ENCODE measurements at places on chromosomes 4 and X.

GRCh38 chrX:9730752-9731151 lies 34.9 kb downstream of the GPR143 start:
- no peak for DNase-seq

- no peak for DNase-seq
These were observed 1.4 kb downstream of the ADGRL3 start for GRCh38 chr4:61201561-61201960.

GRCh38 chr4:104735174-104735573 lies 240.5 kb upstream of the CXXC4 start:
- DNase-seq = no peak

GRCh38 chr4:60201052-60201673 lies 999.0 kb upstream of the ADGRL3 start:
- DNase-seq = peak; percentile 12

DNA sequence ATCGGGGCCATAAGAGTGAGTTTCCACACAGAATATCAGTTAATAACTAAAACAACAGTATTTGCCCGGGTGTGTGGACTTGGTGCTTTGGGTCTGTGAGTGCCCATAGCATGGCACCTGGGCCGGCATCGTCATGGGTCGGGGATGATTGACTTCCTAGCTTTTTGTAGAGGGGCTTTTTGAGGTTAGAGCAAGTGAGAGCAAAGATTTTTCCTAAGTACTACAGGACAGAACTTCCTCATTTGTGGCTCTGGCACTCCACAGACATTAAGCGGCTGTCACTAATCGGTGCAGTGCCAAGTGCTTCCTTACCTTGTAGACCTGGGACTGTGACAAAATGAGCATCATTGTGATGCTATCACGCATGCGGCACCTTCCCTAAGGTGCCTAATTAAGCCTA lies 81.0 kb downstream of the SHROOM2 start:
- no peak for DNase-seq

DNA sequence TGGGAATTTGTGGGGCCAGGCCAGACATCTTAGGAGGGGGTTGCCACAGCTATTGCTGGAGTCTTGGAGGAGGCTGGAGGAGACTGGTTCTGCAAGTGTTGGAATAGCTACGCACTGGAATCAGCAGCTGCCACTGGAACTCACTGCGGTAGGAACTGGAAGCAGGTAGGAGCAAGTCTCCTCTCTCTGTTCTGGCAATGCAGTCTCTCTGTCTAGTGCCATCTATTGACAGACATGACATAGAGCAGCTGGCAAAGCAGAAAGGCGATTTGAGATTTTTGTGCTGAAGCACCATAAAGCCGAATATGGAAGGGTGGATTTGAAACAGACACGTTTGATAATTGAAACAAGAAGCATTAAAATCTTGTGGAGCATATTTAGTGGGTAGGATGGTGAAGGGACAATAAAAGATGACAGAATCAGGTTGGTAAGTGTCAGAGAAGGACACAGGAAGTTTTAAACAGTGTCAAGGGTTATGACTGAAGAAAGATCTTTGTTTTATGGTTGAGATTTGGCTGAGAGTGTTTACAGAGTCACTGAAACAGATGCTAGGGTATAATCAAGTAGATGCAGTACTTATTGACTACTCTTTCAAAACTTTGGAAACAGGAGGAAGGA lies 23.5 kb upstream of the SYNPO2 start:
- DNase-seq = no peak

GRCh38 chr4:75733369-75733768 lies 9.0 kb downstream of the USO1 start:
- DNase-seq = no peak

- no peak for DNase-seq
These were observed 7.7 kb downstream of the LSM6 start for GRCh38 chr4:146183209-146183608.

GRCh38 chrX:15664487-15665444 lies at the start of gene CLTRN:
TSS of gene CLTRN (minus strand) at chrX:15664805. CDS start at chrX:15664775, 30 bp downstream.
- peak; percentile 39 for DNase-seq

GRCh38 chr4:45327544-45327943 lies 601.2 kb upstream of the GNPDA2 start:
- DNase-seq = no peak

- DNase-seq = peak; percentile 26
These were observed 15.1 kb upstream of the NKX3-2 start for GRCh38 chr4:13559413-13559812.

- DNase-seq = no peak
These were observed 19.7 kb upstream of the PRPS2 start for GRCh38 chrX:12771445-12772069.

DNA sequence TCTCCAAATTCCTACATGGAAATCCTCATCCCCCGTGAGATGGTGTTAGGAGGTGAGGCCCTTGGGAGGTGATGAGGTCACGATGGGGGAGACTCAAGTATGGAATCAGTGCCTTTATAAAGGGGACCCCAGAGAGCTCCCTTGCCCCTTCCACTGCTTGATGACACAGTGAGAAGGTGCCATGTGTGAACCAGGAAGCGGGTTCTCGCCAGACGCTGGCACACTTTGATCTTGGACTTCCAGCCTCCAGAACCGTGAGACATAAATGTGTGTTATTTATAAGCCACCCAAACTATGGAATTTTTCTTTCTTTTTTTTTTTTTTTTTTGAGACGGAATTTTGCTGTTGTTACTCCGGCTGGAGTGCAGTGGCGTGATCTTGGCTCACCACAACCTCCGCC lies 237.6 kb downstream of the DHRSX start:
- DNase-seq = no peak

- DNase-seq = no peak
These were observed 21.0 kb upstream of the IL13RA2 start for GRCh38 chrX:115038406-115038805.

DNA sequence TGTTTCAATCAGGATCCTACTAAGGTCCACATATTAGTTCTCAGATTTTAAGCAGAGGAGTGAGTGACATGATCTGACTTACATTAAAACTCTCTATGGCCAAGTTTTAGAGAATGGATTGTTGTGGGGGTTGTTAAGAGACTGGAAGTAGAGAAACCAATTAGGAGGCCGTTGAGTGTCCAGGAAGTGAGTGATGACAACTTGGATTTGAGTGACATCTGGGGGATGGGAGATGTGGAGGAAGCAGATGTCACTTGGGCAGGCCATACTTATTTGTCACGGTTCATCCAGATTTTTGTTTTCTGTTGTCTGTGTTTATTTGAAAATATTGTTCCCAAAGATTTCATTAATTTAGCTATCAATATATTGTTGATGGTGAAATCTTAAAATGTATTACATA lies 28.3 kb downstream of the ADD1 start:
- DNase-seq = no peak

DNA sequence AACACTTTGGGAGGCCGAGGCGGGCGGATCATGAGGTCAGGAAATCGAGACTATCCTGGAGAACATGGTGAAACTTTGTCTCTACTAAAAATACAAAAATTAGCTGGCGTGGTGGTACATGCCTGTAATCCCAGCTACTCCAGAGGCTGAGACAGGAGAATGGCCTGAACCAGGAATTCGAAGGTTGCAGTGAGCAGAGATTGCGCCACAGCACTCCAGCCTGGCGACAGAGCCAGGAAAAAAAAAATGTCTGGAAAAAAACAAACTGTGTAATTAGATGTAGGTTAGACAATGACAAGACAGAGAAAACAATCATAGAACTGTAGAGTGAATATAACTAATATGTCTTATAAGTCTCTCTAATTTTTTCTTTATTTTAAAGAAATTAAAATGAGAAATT lies 1002.5 kb upstream of the LCORL start:
- DNase-seq = no peak

DNA sequence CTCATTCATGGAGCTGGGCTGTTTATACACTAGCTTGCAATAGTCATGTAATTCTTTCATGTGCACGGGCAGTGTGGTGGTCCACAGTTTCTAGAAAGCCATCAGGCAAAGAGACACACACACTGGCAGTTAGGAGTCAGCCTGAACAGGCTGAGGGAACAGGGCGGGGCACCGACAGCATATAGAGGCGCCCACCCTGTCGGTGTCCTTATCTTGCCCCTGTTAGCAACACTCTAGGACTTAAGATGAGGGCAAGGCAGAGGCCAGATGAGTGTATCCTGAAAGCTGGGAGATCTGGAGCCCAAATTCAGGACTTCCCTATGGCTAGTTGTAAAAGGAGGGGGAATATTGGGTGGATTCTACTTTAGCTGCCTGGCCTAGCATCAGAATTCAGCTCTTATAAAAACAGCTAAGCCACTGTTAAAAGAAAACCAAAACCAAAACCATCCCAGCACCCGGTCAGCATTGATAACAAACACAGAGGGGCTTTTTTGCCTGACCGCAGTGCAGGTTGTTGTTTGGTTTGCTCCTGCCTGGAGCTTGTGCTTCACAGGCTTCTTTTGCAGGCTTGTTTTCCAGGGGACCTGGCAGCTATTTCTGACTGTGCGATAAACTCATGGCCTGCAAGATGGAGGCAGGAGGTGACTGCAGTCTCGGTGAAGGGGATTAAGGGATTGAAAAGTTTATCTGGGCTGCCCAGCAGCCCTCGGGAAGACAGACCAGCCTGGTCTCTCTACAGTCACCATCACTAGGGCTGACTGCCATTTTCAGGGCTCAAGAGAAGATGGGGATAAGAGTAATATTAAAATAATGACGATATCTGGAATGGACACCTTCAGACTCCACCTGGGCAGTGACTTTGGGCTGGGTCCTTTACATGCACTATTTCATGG lies 638.9 kb downstream of the MID1IP1 start:
- DNase-seq = no peak

DNA sequence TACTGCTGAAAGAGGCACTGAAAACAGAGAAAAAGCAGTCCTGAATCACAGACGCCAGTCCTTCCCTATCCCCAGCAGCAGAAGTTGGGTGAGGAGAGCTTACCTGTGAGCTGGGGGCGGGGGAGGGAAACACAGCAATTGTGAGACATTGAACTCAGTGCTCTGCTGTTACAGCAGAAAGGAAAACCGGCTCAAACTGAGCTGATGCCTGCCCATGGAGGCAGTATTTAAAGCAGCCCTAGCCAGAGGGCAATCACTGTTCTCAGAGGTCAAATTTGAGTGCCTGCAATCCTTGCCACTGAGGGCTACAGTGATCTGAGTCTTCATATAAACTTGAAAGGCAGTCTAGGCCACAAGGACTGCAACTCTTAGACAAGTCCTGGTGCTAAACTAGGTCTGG lies 220.7 kb downstream of the GRXCR1 start:
- DNase-seq = no peak

Data from epithelial cell of proximal tubule (primary cell).